Naive thymus-derived CD8-positive, alpha-beta T cell (primary cell): ENCODE measurements at places on chromosomes 3 and 15. TPM values are rescaled to one million over a fixed set of nuclear protein-coding genes. Genes with fewer than 3 reads are reported as not detected.

GUCA1C gene
- total RNA-seq: not detected

ABI3BP gene
- not detected for total RNA-seq

PLSCR2 gene
- 0.31 TPM for total RNA-seq

GRCh38 chr3:178845420-178846118, 226.0 kb downstream of the ZMAT3 start:
- H3K4me3 ChIP-seq: no peak overlapping the region
- no peaks in the 10 kb centered on the region for H3K36me3 ChIP-seq
- H3K4me1 ChIP-seq: no peaks in the 10 kb centered on the region
- no peak overlapping the region for H3K27ac ChIP-seq
- H3K27me3 ChIP-seq: no peaks in the 10 kb centered on the region

GRCh38 chr15:66765478-66766281, 63.6 kb downstream of the SMAD6 start:
- no peak overlapping the region for H3K4me3 ChIP-seq
- H3K36me3 ChIP-seq: no peaks in the 10 kb centered on the region
- H3K27me3 ChIP-seq: peaks cover 56% of the 10 kb centered on the region
- H3K4me1 ChIP-seq: peaks cover 8% of the 10 kb centered on the region
- DNase-seq: no peak
- no peak overlapping the region for H3K27ac ChIP-seq

GRCh38 chr3:41907330-41908073, 54.4 kb downstream of the ULK4 start:
- no peak overlapping the region for H3K4me3 ChIP-seq
- H3K36me3 ChIP-seq: peaks cover 34% of the 10 kb centered on the region
- no peak overlapping the region for H3K27ac ChIP-seq
- no peak for DNase-seq
- H3K4me1 ChIP-seq: no peaks in the 10 kb centered on the region
- H3K27me3 ChIP-seq: no peaks in the 10 kb centered on the region

LMCD1 gene
- not detected for total RNA-seq
